Ureter (tissue), 1 donor: ENCODE measurements at places on chromosomes 11 and 22. TPM values are rescaled to one million over a fixed set of nuclear protein-coding genes. Genes with fewer than 3 reads are reported as not detected.

SAA4 gene
- not detected for total RNA-seq

CASP5 gene
- not detected for total RNA-seq

KCNJ1 gene
- total RNA-seq: not detected

RAB30 gene
- total RNA-seq: 18.4 TPM

SCN3B gene
- 2.1 TPM for total RNA-seq

OR51I1 gene
- 0.70 TPM for total RNA-seq

C11orf86 gene
- not detected for total RNA-seq

CELF1 gene
- 149 TPM for total RNA-seq
